Smooth muscle cell of bladder (primary cell): ENCODE measurements at places on chromosomes 7 and 10. TPM values are rescaled to one million over a fixed set of nuclear protein-coding genes. Genes with fewer than 3 reads are reported as not detected.

The SPOCK2 gene
- total RNA-seq = 0.37 and 0.43 TPM in 2 replicates

The GNAI1 gene
- 52.7 and 53.5 TPM in 2 replicates for total RNA-seq

The TACR2 gene
- total RNA-seq = 0.09 TPM in 1 of 2 replicates, not detected in the other

The NUTM2D gene
- 1.4 and 1.5 TPM in 2 replicates for total RNA-seq

The RBM20 gene
- under 0.01 TPM in 2 replicates for total RNA-seq

The NPC1L1 gene
- 0.09 and 0.14 TPM in 2 replicates for total RNA-seq

The ACBD7 gene
- 0.43 and 0.55 TPM in 2 replicates for total RNA-seq

The ABHD11 gene
- total RNA-seq = 5.7 and 6.1 TPM in 2 replicates

The DRGX gene
- total RNA-seq = not detected in 2 replicates

The ST8SIA6 gene
- not detected in 2 replicates for total RNA-seq

The ZNF365 gene
- total RNA-seq = 2.8 and 3.5 TPM in 2 replicates

The SCART1 gene
- total RNA-seq = 1.3 and 1.9 TPM in 2 replicates

The IL6 gene
- 40.0 and 49.1 TPM in 2 replicates for total RNA-seq

The PLAU gene
- total RNA-seq = 36.7 and 143 TPM in 2 replicates

The AGR2 gene
- not detected in 2 replicates for total RNA-seq

The TMEM236 gene
- total RNA-seq = under 0.01 TPM in 2 replicates

The PRPS1L1 gene
- 0.09 TPM in 1 of 2 replicates, not detected in the other for total RNA-seq

The ZP3 gene
- total RNA-seq = 2.1 and 3.5 TPM in 2 replicates

The CHST3 gene
- total RNA-seq = 15.9 and 24.7 TPM in 2 replicates

The OLAH gene
- total RNA-seq = under 0.01 and 0.09 TPM in 2 replicates

The AZGP1 gene
- total RNA-seq = 0.09 TPM in 1 of 2 replicates, not detected in the other

The ACTL6B gene
- not detected in 2 replicates for total RNA-seq

The MYO1G gene
- total RNA-seq = under 0.01 and 0.09 TPM in 2 replicates

The PTPN20 gene
- total RNA-seq = 0.14 and 1.5 TPM in 2 replicates

The SDK1 gene
- 4.1 and 6.5 TPM in 2 replicates for total RNA-seq

The URGCP gene
- total RNA-seq = 22.9 and 25.2 TPM in 2 replicates

The RAPGEF5 gene
- total RNA-seq = 1.1 and 2.4 TPM in 2 replicates

The CADPS2 gene
- 16.4 and 32.4 TPM in 2 replicates for total RNA-seq

The PAX4 gene
- total RNA-seq = not detected in 2 replicates

The MEOX2 gene
- total RNA-seq = 0.14 and 0.37 TPM in 2 replicates

The INMT gene
- 13.4 and 21.8 TPM in 2 replicates for total RNA-seq

The MMD2 gene
- total RNA-seq = not detected in 2 replicates

The FKBP9 gene
- 423 and 558 TPM in 2 replicates for total RNA-seq

The MMRN2 gene
- 1.7 and 1.8 TPM in 2 replicates for total RNA-seq

The HMX2 gene
- not detected in 2 replicates for total RNA-seq

The ITPRID1 gene
- total RNA-seq = not detected in 2 replicates

The ZNF92 gene
- total RNA-seq = 3.6 and 3.9 TPM in 2 replicates

The SLC25A28 gene
- total RNA-seq = 23.2 and 28.6 TPM in 2 replicates

The SPDYE16 gene
- 0.14 TPM in 1 of 2 replicates, not detected in the other for total RNA-seq

The RBP3 gene
- total RNA-seq = under 0.01 TPM in 1 of 2 replicates, not detected in the other

The NACAD gene
- 0.71 and 0.83 TPM in 2 replicates for total RNA-seq

The MBL2 gene
- total RNA-seq = not detected in 2 replicates

The SEMA3C gene
- 99.7 and 127 TPM in 2 replicates for total RNA-seq

The CUEDC2 gene
- total RNA-seq = 48.2 and 52.5 TPM in 2 replicates

The MACC1 gene
- total RNA-seq = 0.92 and 1.4 TPM in 2 replicates
